Globus pallidus (tissue), 1 donor: ENCODE measurements at places on chromosomes 3 and 15.

GRCh38 chr15:82012908-82013307 lies 32.9 kb downstream of the MEX3B start:
- no peak for DNase-seq

DNA sequence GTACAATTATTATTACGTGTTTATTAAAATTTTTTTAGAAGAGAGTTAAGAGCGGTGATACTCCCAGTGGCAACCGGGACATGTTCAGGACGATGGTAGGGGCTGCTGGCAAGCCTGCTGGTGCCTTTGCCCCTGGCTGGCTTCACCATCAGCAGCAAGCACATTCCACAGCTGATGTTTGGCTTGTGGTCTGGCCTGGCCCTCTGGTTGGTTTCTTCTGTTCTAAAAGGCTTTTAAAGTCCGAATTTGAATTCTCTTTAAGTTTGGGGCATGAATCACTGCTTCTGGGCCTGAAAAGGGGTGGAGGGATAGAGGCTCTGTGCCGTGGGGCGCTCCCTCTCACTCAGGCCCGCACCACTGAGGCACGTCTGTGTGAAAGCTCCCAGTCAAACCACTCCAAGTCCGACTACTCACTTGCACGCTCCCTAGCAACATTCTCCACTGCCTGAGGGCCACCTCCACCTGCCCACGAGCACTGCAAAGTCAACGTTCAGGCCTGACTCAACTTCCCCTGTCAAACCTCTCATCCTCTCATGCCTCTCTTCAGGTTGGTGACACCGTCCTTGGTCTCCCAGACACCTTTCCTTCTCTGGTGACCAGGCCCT lies 10.1 kb downstream of the ITGA11 start:
- no peak for DNase-seq

GRCh38 chr3:14388201-14388600 lies 14.2 kb upstream of the SLC6A6 start:
- no peak for DNase-seq

GRCh38 chr3:98003306-98003969 lies 31.2 kb upstream of the RIOX2 start:
- DNase-seq = no peak

GRCh38 chr3:100518983-100519382 lies 26.6 kb downstream of the TMEM45A start:
- no peak for DNase-seq

DNA sequence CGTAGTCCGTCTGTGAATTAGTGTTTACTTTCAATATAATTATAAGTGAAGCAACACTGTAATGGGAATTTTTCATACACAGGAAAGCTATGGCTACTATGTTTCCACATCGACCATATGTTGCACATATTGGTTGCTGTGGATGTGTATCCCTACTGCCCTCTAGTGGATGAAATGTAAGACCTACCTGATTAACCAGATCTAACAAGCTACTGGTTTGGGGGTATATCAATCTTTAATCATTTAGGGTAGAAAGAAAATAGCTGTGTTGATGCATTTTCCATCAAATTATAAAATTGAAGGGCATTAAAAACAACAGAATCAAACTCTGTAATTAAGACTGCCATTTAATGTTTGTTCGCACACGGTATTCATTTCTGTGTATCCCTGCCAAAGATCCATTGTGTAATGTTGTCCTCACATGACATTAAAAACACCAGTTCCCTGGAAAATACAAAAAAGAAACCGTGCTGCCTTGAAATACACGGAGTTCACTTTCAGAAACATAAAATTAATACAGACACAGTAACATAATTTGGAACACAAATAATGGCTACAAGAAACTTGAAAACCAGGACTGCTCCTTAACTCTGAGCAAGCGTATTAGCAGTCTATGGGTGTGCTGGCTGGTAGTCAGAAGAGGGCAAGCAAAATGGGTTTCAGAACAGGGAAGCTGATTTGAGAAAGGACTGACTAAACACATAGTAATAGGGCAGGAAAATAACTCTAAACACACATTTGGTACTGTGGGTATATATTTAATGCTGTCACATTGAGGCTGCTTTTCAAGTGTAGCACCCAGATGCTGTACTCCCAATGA lies 125.1 kb downstream of the TIGIT start:
- DNase-seq = peak; percentile 78

DNA sequence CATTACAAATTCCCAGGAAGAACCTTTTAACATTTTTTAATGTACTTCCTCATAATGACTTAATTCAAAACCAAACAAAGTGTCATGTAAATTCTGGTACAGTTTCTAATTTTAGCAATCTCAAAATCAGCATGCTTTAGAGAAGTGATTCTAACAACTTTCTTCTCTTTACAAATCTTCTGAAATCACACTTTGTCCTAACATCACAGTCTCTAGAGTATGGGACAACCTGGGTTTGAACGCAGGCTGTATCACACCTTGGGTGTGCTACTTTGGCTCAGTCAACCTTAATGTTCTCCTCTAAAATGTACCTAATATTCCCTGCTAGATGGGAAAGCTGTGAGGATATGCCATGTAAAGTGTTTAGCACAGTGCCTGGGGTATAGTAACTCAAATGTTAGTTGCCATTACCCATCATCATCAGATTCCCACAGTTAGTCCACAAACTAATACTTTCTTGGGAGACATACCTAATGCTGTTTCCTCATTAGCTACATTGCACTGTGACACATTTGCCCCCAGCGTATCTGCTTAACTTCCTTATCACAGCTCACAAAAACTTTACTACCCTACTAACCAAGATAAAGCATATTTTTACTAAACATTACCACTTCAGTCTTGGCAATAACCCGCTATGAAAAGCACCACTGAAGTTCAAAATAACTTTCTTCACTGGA lies 3.1 kb downstream of the TSPAN3 start:
- DNase-seq = no peak

GRCh38 chr3:125681146-125681545 lies 85.8 kb upstream of the OSBPL11 start:
- no peak for DNase-seq
